Lower lobe of right lung (tissue), 2 donors: ENCODE measurements at places on chromosomes 1 and 21. TPM values are rescaled to one million over a fixed set of nuclear protein-coding genes. Genes with fewer than 3 reads are reported as not detected.

- no peak overlapping the region for H3K27ac ChIP-seq
- no peak for DNase-seq
- H3K4me1 ChIP-seq: no peaks in the 10 kb centered on the region
- H3K27me3 ChIP-seq: no peaks in the 10 kb centered on the region
- H3K4me3 ChIP-seq: no peak overlapping the region
Observed at GRCh38 chr1:62905309-62905708, 121.4 kb downstream of the ATG4C start.

DNA sequence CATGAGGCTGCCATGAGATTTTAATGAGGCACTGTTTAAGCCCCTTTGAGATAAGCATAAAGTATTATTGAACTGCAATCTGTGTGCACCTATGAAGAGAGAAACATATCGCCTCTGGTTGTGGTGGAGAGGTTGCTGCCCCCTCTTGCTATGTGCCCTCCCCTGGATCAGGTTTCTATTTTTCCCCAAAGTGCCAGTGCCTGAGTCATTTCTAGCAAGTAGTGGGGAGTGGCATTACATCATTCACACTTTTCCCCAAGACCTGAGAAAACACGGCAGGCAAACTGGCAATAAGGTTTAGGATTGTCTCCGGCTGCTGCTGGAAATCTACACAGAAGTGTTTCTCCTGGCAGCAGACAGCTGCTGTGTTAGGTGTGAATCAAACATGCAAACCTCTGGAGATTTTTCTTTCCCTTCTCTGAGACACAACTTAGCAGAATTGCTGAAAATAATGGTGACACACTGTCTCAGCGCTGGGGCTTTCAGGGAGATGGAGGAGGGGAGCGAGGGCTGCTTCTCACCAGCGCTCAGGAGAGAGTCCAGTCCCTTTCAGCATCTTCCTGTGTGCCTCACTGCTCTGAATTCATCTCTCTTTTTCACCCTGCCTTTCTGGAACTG is 13.7 kb upstream of the RGS16 start:
- no peak overlapping the region for H3K4me3 ChIP-seq
- DNase-seq: no peak
- peaks cover 29% of the 10 kb centered on the region for H3K4me1 ChIP-seq

The KIF1B gene
- 38.0 TPM for total RNA-seq

DNA sequence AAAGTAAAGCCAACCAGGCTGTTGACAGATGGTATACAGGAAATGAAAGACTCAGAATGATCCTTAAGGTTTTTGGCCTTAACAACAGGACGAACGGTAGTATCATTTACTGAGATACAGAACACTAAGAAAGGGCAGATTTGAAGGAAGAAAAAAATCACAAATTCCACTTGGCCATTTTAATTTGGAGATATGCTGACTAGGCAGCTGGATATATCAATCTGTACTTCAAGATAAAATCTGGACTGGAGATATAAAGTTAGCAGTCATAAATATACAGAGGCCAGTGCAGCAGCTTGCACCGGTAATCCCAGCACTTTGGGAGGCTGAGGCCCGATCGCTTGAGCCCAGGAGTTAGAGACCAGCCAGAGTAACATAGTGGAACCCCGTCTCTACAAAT is 1.3 kb downstream of the NVL start:
- H3K4me3 ChIP-seq: peak overlapping the region; percentile 91
- peaks cover 18% of the 10 kb centered on the region for H3K36me3 ChIP-seq

DNA sequence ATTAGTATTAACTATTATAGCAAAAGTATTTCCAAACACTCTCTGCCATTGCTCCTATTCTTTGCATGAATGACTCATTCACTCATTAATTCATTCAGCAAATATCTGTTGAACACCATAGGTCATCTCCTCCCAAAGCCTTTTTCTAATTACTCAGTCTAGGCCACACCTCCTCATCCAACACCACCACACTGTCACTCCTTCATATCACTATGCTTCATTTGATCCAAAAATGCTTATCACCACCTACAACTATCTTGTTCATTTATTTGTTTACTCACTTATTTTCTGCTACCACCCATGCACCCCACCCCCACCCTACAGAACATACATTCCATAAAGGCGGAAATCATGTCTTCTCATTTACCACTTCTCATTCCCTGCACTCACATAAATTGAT is 94.4 kb upstream of the TNFSF4 start:
- H3K36me3 ChIP-seq: no peaks in the 10 kb centered on the region
- DNase-seq: no peak
- no peak overlapping the region for H3K27ac ChIP-seq
- H3K4me3 ChIP-seq: no peak overlapping the region
- no peaks in the 10 kb centered on the region for H3K27me3 ChIP-seq
